ENCODE measurements at places on chromosomes 5 and 9. TPM values are rescaled to one million over a fixed set of nuclear protein-coding genes. Genes with fewer than 3 reads are reported as not detected.

The PHF24 gene
- under 0.01 TPM for total RNA-seq

The FLT4 gene
- 236 TPM for total RNA-seq

The PCYOX1L gene
- total RNA-seq, result 11.4 TPM

The RFX3 gene
- 4.9 TPM for total RNA-seq

The LCN15 gene
- 0.13 TPM for total RNA-seq

The EGR1 gene
- total RNA-seq, result 0.90 TPM

The ISOC1 gene
- total RNA-seq, result 8.1 TPM

The TPPP gene
- 0.13 TPM for total RNA-seq

The SLC45A2 gene
- under 0.01 TPM for total RNA-seq

The KIF4B gene
- total RNA-seq, result 0.26 TPM

The GGTA1 gene
- 13.4 TPM for total RNA-seq

The PCDHGA10 gene
- 3.0 TPM for total RNA-seq

The AHRR gene
- total RNA-seq, result 4.5 TPM

The NTNG2 gene
- 0.77 TPM for total RNA-seq

The TMEM232 gene
- 0.13 TPM for total RNA-seq

The TICAM2 gene
- total RNA-seq, result 0.25 TPM

The NEUROG1 gene
- not detected for total RNA-seq

The OR1B1 gene
- total RNA-seq, result 0.26 TPM

The SPOCK1 gene
- total RNA-seq, result 1.0 TPM

The ZBTB26 gene
- 3.5 TPM for total RNA-seq

The PLAC8L1 gene
- not detected for total RNA-seq

The FRMPD1 gene
- total RNA-seq, result not detected

The CBY3 gene
- total RNA-seq, result not detected

The RAB3C gene
- 0.38 TPM for total RNA-seq

The GRM6 gene
- not detected for total RNA-seq

The TSSK1B gene
- not detected for total RNA-seq

The FBP2 gene
- total RNA-seq, result not detected

The OR1J2 gene
- not detected for total RNA-seq

The TMEM8B gene
- total RNA-seq, result 0.13 TPM

The CACNA1B gene
- under 0.01 TPM for total RNA-seq

The IFNB1 gene
- total RNA-seq, result not detected

The LHX3 gene
- not detected for total RNA-seq

The CDC20B gene
- not detected for total RNA-seq

The TMC1 gene
- 0.25 TPM for total RNA-seq

The ZNF189 gene
- 23.1 TPM for total RNA-seq

Measured in dermis microvascular lymphatic vessel endothelial cell (primary cell).